ENCODE measurements at places on chromosomes 16 and 17. TPM values are rescaled to one million over a fixed set of nuclear protein-coding genes. Genes with fewer than 3 reads are reported as not detected.

The CCDC200 gene
- not detected for total RNA-seq

The EPN3 gene
- total RNA-seq: not detected

The PDE6G gene
- 0.43 TPM for total RNA-seq

The MFAP4 gene
- 60.9 TPM for total RNA-seq

The EFNB3 gene
- total RNA-seq: 10.0 TPM

GRCh38 chr16:66774981-66775380, 23.6 kb upstream of the DYNC1LI2 start:
- DNase-seq: no peak

DNA sequence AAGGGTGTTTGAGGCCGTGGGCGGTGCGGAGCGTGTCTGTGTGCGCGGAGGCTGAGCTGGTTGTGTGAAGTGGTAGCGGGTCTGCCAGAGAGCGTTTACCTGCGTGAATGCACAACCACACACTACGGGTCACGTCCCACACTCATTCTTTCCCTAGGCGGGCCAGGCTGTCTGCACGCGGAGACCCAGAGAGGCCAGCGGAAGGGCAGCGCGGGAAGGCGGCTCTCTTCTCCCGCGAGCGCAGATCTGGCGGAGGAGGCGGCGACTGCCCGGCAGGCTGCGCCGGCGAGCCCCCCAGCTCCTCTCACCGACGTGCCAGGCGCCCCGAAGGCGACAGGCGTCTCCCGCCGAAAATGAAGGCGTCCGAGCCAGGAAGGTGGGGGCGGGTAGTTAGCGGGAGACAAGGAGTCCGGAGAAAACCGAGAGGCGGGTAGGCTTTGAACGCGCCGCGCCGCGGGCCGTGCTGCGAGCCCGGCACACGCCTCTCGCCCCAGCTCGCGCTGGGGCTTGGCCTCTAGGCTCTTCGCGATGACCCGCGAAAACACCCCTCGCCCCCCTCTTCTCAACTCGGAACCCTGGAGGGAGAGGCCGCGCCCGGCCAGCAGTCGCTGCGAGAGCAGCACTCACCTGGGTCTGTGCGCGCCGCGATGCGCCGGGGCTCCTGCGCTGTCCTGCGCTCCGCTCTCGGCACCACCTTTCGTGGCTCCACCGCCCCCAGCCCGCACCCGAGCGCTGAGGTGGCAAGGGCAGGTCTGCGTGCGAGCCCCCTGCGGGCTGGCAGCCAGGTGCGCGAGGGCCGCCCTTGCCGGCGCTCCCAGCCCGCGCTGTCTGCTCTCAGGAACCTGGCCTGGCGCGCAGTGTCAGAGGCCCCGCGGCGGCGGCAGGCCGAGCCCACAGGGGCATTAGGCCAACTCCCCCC, 2.0 kb upstream of the FOXF1 start:
- no peak for DNase-seq

Data from A673 (cell line).